Activated CD8-positive, alpha-beta T cell treated with anti-CD3 and anti-CD28 coated beads, Interleukin-2, amount 10 ng/mL, durations not matched to agents 7 days and 5 days (primary cell): ENCODE measurements at places on chromosomes 3 and 15. TPM values are rescaled to one million over a fixed set of nuclear protein-coding genes. Genes with fewer than 3 reads are reported as not detected.

Gene CCDC54
- not detected for total RNA-seq

Gene GP5
- total RNA-seq: 1.3 TPM

Gene BNC1
- not detected for total RNA-seq

Gene ARGFX
- total RNA-seq: not detected

Gene BCHE
- not detected for total RNA-seq

Gene CFAP100
- not detected for total RNA-seq

Gene RTP1
- total RNA-seq: not detected

Gene ITIH4
- total RNA-seq: 15.1 TPM

Gene CD86
- 1.5 TPM for total RNA-seq

Gene TM4SF18
- total RNA-seq: not detected

Gene STRA6
- not detected for total RNA-seq

Gene CCR1
- total RNA-seq: 41.5 TPM

Gene TM4SF1
- total RNA-seq: not detected

Gene MUC13
- not detected for total RNA-seq

Gene SPRED1
- 0.79 TPM for total RNA-seq

Gene C3orf20
- 0.10 TPM for total RNA-seq

Gene GTF2A2
- 127 TPM for total RNA-seq

Gene EIF4G1
- total RNA-seq: 339 TPM

Gene ATP10A
- total RNA-seq: 53.8 TPM

Gene GOLGA6L7
- total RNA-seq: not detected

Gene DHX36
- 66.7 TPM for total RNA-seq

Gene NR2E3
- total RNA-seq: not detected

Gene CXCR6
- 27.6 TPM for total RNA-seq

Gene SLC12A1
- total RNA-seq: not detected

Gene LRTM1
- not detected for total RNA-seq

Gene GOLGA8J
- not detected for total RNA-seq

Gene XCR1
- total RNA-seq: not detected

Gene CDCP1
- total RNA-seq: 16.4 TPM
